ENCODE measurements at places on chromosomes 11 and 22.

- DNase-seq, result peak; percentile 16
Observed at GRCh38 chr22:22248878-22249277, 4.3 kb downstream of the VPREB1 start.

- no peak for DNase-seq
Observed at GRCh38 chr11:75839851-75840250, 24.8 kb downstream of the UVRAG start.

DNA sequence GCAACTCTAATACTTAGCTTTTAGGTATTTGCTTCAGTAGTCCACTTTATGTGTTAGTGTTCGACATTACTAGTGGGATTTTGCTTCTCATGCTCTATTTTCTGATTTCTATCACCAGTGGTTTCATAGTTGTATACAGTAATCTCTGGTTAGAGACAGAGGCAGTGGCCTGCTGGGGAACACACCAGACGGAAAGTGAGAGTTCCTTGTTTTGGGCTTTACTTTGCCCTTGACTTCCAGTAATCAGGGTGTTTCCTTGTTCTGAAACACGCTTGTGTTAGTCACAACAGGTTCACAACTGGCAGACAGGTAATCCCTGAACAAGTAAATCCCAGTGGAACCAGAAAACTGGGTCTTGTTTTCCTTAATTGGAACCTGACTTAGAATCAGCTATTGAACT is 56.0 kb downstream of the PACS1 start:
- DNase-seq, result no peak

- no peak for DNase-seq
Observed at GRCh38 chr11:44931466-44931865, 19.2 kb downstream of the TP53I11 start.

DNA sequence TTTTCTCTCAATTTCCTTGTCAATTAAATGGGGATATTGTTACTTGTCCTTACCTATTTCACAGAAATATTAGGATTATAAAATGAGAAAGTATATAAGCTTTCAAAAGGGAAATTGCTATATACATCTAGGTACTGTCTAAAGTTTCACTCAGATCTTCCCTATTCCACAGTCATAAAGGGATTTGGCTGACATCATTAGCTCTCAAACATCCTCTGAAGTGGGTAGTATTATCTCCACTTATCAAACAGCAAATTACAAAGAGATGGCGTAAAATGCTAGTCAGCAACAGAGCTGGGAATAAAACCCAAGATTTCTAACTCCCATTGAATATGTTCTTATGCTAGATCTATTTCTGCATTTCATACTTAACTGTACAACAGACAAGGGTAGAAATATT is 50.9 kb downstream of the SLC25A17 start:
- DNase-seq, result no peak

- no peak for DNase-seq
Observed at GRCh38 chr11:61928606-61929005, 11.2 kb upstream of the RAB3IL1 start.

DNA sequence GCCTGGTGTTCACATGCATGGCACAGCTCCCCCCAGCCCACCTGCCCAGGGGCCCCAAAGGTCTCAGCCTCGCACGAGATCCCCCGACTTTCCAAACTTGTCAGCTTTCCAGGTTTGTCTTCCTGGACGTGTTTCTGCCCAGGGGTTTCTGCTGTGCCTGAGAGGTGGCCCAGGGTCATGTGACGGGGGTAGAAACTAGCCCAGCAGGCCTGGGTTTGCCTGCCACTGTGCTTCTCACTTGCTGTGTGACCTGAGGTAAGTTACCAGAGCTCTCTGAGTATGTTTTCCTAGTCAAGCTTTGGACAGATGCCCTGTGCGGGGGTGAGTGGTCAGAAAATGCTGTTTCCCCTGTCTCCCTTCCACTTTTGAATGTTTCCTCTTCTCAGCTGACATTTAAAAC is 38.3 kb upstream of the SHISAL1 start:
- DNase-seq, result no peak

GRCh38 chr11:4543561-4543960 is 1.4 kb upstream of the OR52M1 start:
- DNase-seq, result no peak

- DNase-seq, result no peak
Observed at GRCh38 chr11:79025622-79026021, 415.2 kb downstream of the TENM4 start.

DNA sequence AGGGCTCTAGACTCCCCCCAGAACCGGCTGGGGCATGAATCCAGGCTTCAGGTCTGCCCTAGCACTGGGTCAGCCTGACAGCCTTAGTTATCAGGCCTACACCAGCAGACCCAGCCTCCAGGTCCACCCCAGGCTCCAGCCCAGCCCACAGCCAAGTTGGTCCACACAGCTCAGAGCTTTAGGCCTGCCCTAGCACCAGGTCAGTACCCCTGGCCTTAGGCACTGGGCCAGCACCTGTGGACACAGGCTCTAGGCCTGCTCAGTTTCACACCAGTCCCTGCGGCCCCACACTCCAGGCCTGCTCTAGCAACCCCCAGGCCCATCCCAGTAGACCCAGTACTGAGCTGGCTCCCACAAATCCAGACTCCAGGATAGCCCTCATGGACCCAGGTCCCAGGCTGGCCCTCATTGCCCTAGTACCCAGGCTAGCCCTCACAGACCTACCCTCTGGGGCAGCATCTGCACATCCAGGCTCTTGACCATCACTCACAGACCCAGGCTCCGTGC is 52.7 kb downstream of the CLPB start:
- DNase-seq, result no peak

GRCh38 chr11:126991596-126991995 is 9.0 kb downstream of the KIRREL3 start:
- no peak for DNase-seq

DNA sequence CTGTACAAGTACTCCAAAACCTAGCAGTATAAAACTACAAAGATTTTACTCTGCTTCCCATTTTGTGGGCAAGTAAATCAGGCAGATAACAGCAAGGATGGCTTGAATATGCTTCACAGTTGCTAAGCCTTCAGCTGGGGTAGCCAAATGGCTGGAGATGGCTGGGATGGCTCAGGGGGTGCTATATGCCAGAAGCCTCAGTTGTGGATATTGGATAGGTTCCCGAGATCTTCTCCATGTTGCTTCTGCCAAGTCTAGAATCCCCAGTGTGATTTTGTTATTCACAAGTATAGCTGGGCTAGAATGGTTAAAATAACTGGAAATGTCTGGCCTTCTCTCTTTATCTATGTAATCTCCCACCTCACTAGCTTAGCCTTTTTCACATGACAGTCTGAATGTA is 472.3 kb upstream of the ARHGAP42 start:
- no peak for DNase-seq

- no peak for DNase-seq
Observed at GRCh38 chr11:86510097-86510496, 135.4 kb downstream of the CCDC81 start.

DNA sequence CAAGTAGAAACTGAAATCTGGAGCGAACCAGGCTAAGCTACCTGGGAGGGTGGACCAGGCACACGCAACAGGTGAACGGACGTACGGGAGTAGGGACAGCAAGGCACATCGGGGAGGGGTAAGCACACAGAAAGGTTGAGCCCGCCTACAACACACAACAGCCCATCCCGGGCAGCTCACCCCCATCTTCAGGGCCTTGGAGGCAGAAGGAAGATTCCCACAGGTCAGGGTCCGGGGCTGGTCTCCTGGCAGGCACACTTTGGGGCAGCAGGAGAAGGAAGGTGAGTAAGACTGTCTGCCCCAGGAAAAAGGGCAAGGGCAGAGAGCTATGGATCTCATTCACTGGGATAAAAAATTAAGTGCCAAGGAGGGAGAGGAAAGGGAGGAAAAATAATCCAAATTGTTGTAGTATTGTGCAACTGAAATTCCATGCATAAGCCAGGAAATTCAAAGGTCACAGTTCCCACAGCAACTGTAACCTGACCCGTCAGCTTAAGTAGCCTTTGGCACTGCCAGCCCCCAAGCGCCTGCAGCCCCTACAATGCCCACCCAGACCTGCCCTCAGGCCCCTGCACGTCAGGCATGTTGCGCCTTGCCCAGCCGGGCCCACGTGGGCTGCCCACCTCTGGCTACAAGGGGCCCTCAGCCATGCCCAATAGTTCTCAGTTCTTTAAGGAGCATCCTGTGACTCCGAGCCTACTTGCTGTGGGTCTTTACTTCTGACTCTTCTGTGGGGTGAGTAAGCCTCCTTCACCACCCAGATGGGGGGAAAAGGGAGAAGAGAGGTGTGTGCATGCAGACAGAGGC is 51.8 kb downstream of the MICAL3 start:
- no peak for DNase-seq

DNA sequence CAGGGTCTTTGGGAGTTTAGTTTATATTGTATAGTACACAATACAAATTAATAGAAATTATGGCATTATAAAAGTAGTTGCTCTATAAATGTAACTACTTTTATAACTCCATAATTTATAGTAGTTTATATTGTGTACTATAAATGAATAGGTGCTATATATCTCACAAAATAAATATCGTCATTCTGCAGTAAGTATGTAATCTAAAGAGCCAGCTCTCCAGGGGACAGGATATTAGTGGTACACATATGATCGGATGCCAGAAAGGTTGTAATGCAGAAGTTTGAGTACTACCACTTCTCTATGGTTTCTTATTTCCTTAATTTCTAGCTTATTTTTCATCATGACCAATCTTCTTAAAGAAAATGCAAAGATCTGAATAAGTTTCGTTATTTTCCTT is 20.2 kb upstream of the CWF19L2 start:
- DNase-seq, result no peak

DNA sequence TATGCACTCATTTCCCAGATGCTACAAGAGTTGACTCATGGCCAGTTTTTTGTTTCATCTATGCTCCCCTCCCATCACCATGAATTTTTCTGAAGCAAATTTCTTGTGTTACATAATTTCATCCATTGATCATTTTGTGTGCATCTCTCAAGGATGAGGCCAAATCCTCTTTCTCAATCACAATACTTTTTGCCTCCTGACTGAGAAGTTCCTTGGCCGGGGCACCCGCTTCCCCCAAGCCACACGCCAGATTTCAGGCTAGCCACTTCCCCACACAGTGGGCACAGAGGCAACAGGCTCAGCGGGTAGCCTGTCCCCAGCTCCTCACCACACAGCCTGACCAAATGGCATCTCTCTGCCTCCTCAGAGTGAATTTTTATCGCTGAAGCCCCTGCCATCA is 9.8 kb upstream of the DSCAML1 start:
- no peak for DNase-seq

DNA sequence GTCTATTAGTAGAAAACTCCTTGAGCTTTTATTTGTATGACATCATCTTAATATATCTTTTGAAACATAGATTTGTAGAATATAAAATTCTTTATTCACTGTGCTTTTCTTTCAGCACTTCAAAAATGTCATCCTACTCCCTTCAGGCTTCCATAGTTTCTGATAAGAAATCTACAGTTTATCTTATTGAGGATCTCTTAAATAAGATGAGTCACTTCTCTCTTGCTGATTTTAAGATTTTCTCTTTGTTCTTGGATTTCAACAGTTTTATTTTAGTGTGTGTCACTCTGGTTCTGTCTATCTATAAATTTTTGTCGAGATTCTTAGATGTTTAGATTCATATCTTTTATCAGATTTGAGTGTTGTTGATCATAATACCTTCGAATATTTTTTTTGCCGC is 566.1 kb upstream of the CHORDC1 start:
- no peak for DNase-seq

- no peak for DNase-seq
Observed at GRCh38 chr11:23013509-23013908, 153.2 kb upstream of the CCDC179 start.

DNA sequence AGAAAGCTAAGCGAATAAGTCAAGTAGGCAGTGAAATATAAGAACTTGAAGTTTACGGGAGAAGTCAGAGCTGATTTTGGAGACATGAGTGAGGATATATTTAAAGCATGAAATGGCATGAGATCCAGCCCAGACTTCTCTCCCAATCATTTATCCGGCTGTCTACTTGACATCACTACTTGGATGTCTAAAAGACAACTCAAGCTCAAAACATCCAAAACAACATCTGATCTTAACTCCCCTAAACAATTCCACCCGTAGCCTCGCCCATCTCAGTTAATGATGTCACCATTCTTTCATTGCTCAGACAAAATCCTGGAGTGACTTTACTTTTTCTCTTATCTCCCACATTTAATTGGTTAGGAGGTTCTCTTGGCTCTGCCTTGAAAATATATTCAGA is 44.5 kb downstream of the WEE1 start:
- DNase-seq, result no peak

GRCh38 chr11:20459865-20460264 is 72.3 kb downstream of the PRMT3 start:
- DNase-seq, result no peak

DNA sequence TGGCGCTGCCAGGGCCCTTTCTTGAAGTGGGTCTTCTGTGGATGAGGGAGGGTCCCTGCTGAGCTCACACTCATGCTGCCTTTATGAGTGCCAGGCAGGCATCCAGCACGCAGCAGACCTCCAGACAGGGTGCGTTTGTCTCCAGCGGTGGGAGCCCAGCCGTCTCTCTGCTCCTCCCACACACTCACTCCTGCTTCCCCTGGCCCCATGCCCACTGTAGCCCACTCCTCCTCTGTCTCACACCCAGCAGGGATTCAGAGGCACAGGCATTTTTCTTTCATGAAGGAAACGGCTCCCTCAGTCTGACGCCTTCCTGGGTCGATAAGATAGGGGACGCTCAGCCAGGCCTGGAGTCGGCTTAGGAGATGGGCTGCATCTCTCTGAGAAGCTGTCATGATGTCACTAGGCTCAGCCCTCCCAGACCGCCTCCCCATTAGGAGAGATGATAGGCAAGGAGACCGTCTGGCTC is 183.9 kb upstream of the NCAM1 start:
- no peak for DNase-seq

GRCh38 chr11:6473451-6474412 is at the start of gene TRIM3:
Gene TRIM3 (minus strand): TSS chr11:6473941. CDS start chr11:6465695, 8,246 bp downstream.
- peak; percentile 97 for DNase-seq

DNA sequence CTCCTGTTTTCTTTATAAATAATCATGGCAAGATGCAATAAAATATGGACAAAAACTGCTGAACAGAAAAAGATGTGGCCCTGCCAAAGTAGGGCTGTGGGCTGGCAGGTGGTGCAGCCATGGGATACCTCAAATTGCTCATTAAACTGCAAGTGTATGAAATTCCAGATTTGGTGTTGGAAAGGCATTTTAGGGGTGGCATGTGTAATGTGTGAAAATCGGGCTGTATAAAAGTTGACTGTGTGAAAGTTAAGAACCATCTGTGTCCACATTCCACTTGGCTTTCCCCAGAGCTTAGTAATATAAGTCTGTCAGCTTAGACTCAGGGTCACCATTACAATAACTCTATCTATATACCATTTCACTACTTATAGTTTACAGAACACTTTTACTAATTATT is 34.8 kb upstream of the FZD4 start:
- no peak for DNase-seq

DNA sequence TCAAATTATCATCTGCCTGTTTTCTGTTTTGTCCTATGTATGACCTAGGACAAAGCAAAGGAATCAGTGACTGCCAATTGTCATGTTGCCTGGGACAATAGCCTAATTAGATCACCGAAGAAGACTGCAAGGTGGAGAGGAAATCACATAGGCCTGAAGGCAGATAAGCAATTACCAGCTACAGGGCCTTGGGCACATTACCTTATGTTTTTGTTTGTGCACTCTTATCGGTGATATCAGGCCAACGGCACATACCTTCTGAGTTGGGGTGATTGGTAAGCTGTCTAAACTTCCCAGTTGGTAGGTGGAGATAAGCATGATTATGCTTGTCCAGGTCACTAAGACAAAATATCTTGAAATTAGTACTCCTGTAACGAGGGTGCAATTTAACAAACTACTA is 58.1 kb upstream of the FAM181B start:
- no peak for DNase-seq

- no peak for DNase-seq
Observed at GRCh38 chr11:81005595-81005994, 1564.8 kb upstream of the TENM4 start.

All from GM20000 (cell line).